Right ventricle myocardium superior (tissue), 1 donor: ENCODE measurements at places on chromosomes 12 and 14. TPM values are rescaled to one million over a fixed set of nuclear protein-coding genes. Genes with fewer than 3 reads are reported as not detected.

Gene FAM90A1
- not detected for total RNA-seq

Gene PARPBP
- total RNA-seq: 0.24 TPM

Gene CLEC4C
- total RNA-seq: not detected

Gene DNAJC22
- 0.16 TPM for total RNA-seq

DNA sequence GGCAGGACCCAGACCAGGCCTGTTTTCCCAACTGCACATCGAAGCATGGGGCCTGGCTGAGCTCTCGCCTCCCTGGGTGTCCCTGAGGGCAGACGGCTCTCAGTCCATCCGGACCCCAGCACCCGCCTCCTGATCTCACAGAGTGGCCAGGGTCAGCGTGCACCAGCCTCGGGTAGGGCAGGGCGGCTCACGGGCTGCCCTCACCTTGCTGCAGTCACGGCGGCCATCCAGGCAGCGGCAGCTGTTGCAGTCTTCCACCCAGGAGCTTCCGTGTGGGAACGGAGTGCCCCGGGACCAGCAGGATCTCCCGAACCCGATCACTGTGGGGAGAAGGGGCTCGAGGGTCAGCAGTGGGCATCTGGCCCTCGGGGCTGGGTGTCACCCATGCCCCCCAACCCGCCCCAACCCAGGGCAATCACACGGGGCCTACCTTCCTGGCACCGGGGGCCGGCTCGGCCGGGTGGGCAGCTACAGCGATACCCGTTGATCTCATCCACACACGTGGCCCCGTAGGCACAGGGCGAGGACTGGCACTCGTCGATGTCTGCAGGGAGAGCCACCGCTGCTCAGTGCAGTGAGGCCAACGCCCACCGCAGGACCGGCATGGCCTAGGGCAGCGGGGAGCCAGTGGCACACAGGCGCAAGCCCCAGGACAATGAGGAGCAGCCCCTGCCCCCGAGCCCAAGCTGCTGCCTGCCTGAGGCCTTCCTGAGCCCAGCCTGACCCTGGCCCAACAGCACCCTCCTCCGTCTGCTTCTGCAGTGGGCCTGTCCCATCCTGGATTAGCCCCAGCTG is 22.2 kb downstream of the JAG2 start:
- DNase-seq: peak; percentile 41

GRCh38 chr12:13194401-13195110 is 2.0 kb upstream of the EMP1 start:
- no peak for DNase-seq

- DNase-seq: no peak
Observed at GRCh38 chr14:25833341-25834126, 764.3 kb downstream of the NOVA1 start.

DNA sequence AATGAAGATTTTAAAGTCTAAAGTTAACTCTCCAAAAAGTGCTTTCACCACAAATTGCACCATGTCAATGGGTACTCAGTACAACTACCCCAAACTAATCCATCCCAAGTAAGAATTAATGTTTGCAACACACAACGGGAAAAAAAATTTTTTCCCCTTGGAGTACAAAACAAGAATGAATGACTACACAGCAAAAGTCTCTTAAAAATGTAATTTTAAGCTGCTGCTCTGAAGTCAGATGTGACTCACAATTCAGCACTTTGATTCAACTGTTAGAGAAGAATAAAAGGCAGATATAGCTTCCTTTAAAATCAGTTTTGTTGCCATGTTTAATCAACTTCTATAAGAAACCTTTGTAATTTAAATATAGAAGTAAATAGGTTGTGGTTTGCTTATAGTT is 42.5 kb upstream of the VPS33A start:
- no peak for DNase-seq

DNA sequence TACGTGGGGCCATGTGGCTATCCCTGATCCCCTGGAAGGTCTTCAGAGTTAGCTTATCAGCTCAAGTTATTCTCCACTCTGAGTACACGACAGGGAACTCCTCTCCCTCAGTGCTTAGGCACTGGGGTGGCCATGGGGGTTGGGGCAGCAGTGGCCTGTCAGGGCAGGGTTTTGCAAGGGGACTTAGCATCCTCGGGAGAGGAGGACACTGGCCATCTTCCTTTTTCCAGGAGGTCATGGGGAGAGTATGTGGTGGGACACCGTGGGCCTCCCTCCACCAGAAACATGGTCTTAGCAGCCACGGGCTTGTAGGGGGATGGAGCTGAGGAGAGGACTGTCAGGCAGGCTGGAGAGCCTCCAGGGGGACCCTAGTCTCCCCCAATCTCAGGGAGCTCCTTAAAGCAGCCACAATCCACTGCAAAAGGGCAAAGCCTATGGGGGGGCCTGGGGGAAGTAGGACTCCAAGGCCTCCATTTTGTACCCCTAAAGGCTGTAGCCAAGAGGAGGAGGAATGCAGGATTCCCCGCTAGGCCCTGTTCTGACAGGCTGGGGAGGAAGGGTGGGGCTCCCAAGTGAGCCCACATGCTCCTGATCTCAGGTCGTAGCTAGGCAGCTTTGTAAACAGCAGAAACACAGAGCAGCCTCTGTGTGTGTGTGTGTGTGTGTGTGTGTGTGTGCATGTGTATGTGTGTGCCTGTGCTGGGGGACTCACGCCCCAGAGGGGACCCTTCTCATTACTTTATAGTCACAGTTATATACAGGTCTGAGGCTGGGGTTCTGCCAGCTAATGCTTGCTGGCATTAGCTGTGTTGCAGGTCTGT is 36.6 kb downstream of the KRT80 start:
- DNase-seq: no peak

DNA sequence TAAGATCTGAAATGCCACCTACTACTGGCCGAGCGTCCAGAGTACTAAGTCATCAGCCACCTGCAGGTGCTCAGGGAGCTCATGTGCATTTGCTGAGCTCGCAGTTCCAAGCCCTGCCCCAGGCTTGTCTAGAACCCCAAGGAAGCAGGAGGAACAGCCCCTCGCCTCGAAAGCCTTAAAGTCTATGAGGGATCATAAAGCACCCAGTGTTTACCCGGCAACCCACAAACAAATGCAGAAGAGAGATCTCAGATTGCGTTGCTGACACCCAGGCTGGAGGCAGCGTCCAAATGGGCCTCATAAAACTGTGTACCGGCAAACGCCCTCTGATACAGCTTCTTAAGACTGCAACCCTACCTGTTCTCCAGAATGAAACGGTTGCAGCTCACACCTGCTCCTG is 6.8 kb downstream of the KDM2B start:
- no peak for DNase-seq

DNA sequence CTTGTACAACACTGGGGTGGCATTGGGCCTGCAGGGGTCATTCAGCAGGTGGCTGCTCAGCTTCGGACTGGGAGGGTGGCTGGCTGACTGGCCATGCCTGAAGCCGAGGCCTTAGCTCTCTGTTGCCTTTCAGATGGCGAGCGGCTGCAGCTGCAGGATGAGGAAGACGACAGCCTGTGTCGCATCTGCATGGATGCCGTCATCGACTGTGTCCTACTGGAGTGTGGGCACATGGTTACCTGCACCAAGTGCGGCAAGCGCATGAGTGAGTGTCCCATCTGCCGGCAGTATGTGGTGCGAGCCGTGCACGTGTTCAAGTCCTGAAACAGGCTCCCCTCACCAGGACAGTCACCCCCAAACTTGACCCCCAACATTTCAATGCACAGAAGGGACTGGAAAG is 23.3 kb downstream of the RNF34 start:
- DNase-seq: no peak

DNA sequence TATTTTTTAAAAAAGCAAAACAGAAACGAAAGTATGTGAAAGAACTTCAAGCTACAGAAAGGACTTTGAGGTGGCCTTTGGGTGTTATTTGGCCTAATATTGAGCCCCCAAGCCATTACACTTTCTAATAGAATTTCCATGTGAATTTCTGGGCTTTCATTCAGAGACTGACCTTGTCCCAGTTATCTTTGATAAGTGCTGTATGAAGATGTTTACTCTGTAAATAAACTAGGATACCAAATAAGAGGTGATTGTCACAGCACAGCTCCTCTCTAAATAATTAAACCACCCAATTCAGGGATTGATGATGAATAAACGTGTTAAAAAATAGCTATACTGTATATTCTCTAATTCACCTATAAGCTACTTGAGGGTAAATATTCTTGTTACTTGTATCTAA is 32.8 kb upstream of the PPFIBP1 start:
- DNase-seq: no peak

DNA sequence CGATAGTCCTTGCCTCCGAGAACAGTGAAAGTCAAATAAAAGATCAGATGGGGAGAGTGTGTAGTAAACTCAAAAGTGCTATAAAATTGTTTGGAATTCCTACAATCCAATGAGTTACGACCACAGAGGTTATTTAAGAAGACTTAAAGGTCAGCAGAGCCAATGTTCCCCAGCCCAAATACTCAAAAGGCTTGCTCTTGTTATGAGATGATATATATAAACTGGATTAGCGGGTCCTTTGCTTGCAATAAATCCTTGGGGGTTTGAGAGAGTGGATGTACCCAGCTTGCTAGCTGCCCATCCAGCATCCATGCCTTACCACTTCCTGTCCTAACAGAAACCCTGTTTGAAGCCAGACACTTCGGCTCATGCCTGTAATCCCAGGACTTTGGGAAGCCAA is 29.0 kb upstream of the MED13L start:
- no peak for DNase-seq

DNA sequence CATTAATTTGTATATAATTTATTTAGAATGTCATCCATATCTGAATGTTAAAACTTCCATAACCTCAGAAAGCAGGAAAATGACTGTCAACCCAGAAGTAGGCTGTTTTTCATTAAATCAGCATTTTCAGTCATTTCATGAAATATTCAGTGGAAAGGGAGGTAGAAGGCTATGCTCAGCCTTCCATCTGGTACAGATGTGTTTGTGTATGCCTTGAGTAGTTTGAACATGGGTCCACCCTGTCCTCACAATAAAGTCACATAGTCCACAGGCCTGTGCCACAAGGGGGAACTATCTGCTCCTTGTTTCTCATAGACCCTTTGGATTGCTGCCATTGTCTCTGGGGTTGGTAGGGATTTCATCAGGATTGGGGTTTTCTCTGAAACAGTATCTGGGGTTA is 9.1 kb downstream of the LACRT start:
- DNase-seq: no peak
